ENCODE measurements at places on chromosomes 1 and 21. TPM values are rescaled to one million over a fixed set of nuclear protein-coding genes. Genes with fewer than 3 reads are reported as not detected.

Gene KLHL20
- total RNA-seq, result 26.3 TPM

DNA sequence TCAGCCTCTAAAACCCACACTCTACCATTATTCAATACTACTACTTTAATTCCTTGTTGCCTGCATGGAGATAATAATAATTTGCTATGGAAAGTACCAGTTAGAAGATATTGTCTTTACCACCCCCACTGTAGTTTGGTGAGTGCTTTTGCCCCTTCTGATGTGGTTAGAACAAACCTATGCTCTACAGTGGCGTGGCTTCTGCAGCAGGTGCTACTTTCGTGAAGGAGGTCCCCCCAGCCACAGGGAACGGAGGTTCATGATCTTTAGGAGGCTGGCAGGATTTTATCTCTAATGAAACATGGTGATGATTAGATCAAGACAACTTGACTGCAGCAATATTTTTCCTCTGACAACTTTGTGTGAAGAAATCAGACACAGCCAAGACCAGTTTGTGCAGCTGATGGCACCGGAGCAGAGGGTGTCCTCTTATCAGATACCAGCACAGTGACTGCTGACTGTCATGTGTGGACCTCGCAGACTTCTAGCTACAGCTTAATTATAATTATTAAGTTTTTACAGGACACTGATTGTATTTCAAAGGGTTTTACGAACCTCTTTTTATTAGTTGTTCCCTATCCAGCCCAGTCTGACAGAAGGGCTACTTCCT, 10.7 kb upstream of the TCHH start:
- H3K4me1 ChIP-seq, result no peaks in the 10 kb centered on the region
- no peaks in the 10 kb centered on the region for H3K36me3 ChIP-seq
- DNase-seq, result no peak
- H3K4me3 ChIP-seq, result no peak overlapping the region
- no peak overlapping the region for H3K27ac ChIP-seq

DNA sequence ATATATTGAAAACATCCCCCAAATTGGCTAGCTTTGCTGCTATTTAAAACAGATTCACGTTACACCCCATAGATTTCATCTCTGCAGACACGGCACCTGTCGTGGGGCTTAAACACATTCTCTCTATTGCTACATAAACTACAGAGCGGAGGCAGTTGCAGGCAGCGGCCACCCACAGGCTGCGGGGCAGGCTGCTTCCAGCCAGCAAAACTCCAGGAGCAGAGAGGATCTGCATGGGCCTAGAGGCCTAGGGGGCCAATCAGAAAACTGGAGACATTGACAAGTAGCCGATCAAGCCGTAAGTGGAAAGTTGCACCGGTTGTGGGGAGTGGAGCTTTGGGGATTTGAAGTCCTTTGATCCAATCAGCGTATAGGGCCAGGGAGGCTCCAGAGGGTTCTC, 129.0 kb upstream of the KLHDC7A start:
- peaks cover 17% of the 10 kb centered on the region for H3K27me3 ChIP-seq
- no peak overlapping the region for H3K4me3 ChIP-seq
- DNase-seq, result no peak

GRCh38 chr1:45643978-45644377, 20.1 kb upstream of the CCDC17 start:
- peaks cover 3% of the 10 kb centered on the region for H3K4me1 ChIP-seq
- peak overlapping the region; percentile 52 for H3K27ac ChIP-seq
- DNase-seq, result peak; percentile 59
- no peaks in the 10 kb centered on the region for H3K27me3 ChIP-seq

DNA sequence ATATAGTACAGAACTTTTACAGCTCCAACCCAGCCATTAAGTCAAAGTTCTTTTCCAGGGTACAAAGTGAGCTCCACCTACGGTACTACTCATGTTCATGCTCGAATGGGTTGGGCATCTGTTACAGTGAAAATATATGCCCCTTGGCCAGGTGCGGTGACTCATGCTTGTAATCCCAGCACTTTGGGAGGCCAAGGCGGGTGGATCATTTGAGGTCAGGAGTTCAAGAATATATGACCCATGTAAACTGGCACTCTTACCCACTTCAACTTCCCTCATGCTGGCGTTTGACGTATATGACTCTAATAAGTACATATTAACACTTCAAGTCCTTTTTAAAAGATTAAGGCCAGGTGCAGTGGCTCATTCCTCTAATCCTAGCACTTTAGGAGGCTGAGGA, 71.3 kb upstream of the PKN2 start:
- H3K27me3 ChIP-seq, result no peaks in the 10 kb centered on the region
- no peaks in the 10 kb centered on the region for H3K36me3 ChIP-seq
- no peak overlapping the region for H3K4me3 ChIP-seq
- H3K4me1 ChIP-seq, result no peaks in the 10 kb centered on the region
- H3K27ac ChIP-seq, result no peak overlapping the region
- no peak for DNase-seq

DNA sequence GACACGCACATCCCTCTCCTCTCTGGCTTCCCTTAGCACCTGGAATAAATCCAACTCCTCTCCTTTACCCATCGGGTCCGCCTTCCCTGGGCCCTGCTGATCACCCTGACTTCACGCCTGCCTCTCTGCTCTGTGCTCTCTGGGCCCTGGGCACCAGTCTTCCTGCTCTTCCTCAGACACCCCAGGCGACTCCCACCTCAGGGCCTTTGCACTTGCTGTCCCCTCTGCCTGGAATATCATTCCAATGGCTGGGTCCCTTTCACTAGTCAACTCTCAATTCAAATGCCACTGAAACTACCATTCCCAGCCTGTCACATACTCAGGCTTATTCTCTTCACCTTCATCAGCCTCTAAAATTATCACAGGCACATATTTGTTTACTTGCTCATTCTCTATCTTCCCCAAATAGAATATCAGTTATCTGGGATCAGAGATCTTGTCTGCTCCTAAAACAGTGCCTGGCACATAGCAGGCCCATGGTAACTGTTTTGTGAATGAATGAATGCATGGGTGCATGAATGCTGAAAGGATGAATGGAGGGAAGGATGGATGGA, 27.2 kb upstream of the SELENON start:
- no peaks in the 10 kb centered on the region for H3K36me3 ChIP-seq
- H3K27me3 ChIP-seq, result no peaks in the 10 kb centered on the region
- DNase-seq, result no peak
- H3K27ac ChIP-seq, result no peak overlapping the region

GRCh38 chr1:233940908-233941307, 36.4 kb downstream of the SLC35F3 start:
- no peak overlapping the region for H3K27ac ChIP-seq
- H3K27me3 ChIP-seq, result no peaks in the 10 kb centered on the region
- no peaks in the 10 kb centered on the region for H3K4me1 ChIP-seq
- DNase-seq, result no peak

- no peaks in the 10 kb centered on the region for H3K27me3 ChIP-seq
- DNase-seq, result no peak
- H3K27ac ChIP-seq, result no peak overlapping the region
- H3K4me1 ChIP-seq, result no peaks in the 10 kb centered on the region
- no peak overlapping the region for H3K4me3 ChIP-seq
These were observed 16.8 kb downstream of the PLPPR4 start for GRCh38 chr1:99281105-99281504.

DNA sequence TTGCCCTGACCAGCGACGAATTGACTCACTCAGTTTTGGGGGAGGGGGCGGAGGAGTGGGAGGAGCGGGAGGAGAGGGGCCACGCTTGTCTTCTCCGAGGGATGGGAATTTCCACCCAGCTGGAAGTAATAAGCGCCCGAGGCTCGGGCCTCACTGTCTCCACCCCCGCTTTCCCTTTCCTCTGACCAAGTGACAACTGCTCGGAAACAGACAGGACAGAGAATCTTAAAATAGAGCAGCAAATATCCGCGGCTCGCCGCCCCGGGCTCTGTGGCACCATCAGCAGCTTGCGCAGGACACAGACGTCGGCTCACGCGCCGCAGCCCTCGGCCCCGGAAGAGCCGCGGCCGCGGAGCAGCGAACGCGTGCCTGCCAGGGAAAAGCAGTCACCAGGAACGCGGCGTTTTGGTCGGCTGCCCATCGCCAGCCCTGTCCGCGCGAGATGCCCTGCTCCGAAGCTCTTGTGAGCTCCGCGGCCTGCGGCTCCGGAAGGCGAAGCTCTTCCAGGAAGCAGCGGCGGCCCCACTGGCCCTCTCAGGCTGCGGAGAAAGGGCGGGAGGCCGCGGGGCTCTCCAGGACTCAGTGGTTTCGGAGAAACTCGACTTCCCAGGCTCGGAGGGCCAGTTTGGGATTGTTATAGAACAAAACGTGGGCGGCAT, 10.7 kb upstream of the RGS16 start:
- peak overlapping the region; percentile 30 for H3K4me3 ChIP-seq
- DNase-seq, result peak; percentile 52
- H3K4me1 ChIP-seq, result peaks cover 10% of the 10 kb centered on the region
- H3K36me3 ChIP-seq, result no peaks in the 10 kb centered on the region
- peak overlapping the region; percentile 81 for H3K27ac ChIP-seq

DNA sequence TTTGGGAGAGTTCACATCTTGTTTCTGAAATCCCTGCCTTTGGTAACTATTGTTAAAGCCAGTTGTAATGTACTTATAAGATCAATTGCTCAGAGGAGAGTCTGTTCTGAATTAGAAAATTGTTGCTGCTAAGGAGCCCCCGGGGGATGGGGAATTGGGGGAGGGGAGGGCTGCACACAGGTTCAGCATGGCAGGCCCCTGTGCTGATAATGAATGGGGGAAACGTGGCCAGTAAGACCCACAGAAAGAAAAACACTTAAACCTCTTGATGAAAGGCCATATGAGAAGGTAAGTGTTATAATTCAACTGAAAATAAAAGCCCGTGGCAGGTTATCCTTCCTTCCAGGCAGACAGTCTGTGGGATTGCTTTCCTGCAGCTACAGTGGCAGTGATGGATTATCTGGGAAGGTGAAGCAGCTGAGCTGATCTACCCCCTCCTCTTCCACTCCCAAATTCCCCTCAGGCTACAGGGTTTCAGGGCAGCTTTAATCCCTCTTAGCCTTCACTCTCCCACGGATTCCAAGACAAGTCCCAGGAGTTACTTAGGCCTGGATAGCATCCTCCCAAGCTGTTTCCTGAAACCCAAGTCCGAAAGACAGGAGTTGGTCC, 398.8 kb downstream of the TBX15 start:
- H3K27ac ChIP-seq, result no peak overlapping the region
- H3K27me3 ChIP-seq, result no peaks in the 10 kb centered on the region
- no peak overlapping the region for H3K4me3 ChIP-seq
- no peaks in the 10 kb centered on the region for H3K4me1 ChIP-seq

- H3K27me3 ChIP-seq, result no peaks in the 10 kb centered on the region
- no peaks in the 10 kb centered on the region for H3K4me1 ChIP-seq
- H3K27ac ChIP-seq, result no peak overlapping the region
- no peak overlapping the region for H3K4me3 ChIP-seq
- DNase-seq, result no peak
These were observed 111.0 kb downstream of the ACTL8 start for GRCh38 chr1:17865912-17866739.

GRCh38 chr1:181018901-181019681, 3.6 kb downstream of the STX6 start:
- no peak for DNase-seq
- no peaks in the 10 kb centered on the region for H3K36me3 ChIP-seq
- no peaks in the 10 kb centered on the region for H3K27me3 ChIP-seq
- no peak overlapping the region for H3K27ac ChIP-seq
- no peaks in the 10 kb centered on the region for H3K4me1 ChIP-seq

DNA sequence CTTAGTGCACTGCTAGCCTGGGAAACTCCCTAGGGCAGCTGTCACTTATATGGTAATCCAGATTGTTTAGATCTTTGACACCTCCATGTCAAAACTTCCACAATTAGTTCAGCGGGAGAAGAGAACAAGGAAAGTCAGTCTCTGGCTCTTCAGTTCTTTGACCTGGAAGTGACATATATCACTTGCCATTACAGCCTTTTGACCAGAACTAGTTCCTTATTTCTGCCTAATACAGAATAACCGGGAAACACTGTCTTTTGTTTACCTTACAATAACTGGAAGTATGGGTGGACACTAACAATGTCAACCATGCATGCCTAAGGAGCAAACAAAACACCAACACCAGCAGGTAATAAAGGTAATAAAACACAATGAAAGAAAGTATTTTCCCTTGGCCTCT, 68.3 kb downstream of the C4BPA start:
- H3K36me3 ChIP-seq, result no peaks in the 10 kb centered on the region
- no peaks in the 10 kb centered on the region for H3K4me1 ChIP-seq
- no peak overlapping the region for H3K27ac ChIP-seq
- no peaks in the 10 kb centered on the region for H3K27me3 ChIP-seq

DNA sequence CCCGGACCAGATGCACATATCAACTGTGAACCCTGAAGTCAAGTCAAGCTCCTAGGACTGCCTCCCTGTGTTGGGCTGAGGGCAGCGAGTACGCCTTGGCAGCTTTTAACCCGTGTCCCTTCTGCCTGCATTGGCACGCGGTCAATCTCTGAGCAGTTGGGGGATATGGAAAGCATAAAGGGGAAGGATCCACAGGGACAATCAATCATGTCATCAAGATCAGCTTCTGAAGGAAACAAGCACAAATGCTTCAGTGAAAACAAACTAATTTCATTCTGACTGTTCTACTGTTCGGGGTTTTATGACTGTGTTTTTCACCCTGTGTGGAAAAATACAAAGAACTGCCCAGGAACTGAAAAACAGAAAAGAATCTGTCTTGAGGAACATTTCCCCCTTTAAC, 106.2 kb downstream of the RUNX1 start:
- peaks cover 4% of the 10 kb centered on the region for H3K4me1 ChIP-seq
- H3K4me3 ChIP-seq, result no peak overlapping the region
- H3K27ac ChIP-seq, result no peak overlapping the region
- no peak for DNase-seq
- no peaks in the 10 kb centered on the region for H3K36me3 ChIP-seq
- no peaks in the 10 kb centered on the region for H3K27me3 ChIP-seq

GRCh38 chr1:244863491-244864252, 671 bp downstream of the HNRNPU start:
- H3K4me3 ChIP-seq, result peak overlapping the region; percentile 91
- DNase-seq, result peak; percentile 21
- H3K36me3 ChIP-seq, result no peaks in the 10 kb centered on the region
- peak overlapping the region; percentile 100 for H3K27ac ChIP-seq

DNA sequence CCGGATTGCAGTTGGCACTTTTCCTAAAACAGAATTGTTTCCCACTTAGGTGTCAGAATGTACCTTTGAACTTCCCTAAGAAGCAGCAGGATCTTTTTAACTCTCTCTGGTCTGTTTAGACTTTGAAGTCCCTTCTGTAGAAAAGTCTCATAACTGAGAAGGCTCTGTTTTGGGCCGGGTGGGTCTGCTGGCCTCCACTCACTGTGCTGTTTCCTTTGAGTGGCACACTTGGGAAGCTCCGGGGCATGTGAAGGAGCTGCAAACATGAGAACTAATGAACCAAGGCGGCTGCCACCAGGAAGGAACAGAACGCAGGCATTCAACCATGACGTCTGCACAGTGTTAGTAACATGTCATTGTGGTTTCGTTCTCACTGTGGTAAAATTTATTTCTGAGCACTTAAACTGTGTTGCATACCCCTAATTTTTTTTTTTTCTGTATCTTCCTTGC, 19.5 kb upstream of the NCMAP start:
- DNase-seq, result no peak
- H3K27me3 ChIP-seq, result no peaks in the 10 kb centered on the region
- H3K36me3 ChIP-seq, result no peaks in the 10 kb centered on the region
- H3K4me3 ChIP-seq, result no peak overlapping the region
- peaks cover 4% of the 10 kb centered on the region for H3K4me1 ChIP-seq

DNA sequence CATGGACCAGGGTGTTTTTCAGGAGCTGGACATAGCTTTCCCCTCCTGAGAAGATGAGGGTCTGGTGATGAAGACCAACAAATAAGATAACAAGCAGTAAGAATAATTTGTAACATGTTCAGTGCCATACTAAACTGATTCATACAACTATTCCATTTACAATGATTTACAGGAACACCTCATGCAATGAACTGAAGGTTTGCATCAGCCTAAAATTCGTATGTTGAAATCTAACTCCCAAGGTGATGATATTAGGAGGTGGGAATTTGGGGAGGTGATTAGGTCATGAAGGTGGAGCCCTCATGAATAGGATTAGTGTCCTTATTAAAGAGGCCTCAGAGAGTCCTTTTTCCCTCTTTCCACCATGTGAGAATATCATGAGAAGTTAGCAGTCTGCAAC, 15.9 kb upstream of the NIBAN1 start:
- no peak overlapping the region for H3K27ac ChIP-seq
- DNase-seq, result no peak

Gene SYTL1
- total RNA-seq, result 94.7 TPM

Data from prostate gland (tissue), 2 donors.